ENCODE measurements at places on chromosomes 7 and 10.
A peak's percentile ranks its signal among the peaks of the same experiment; 100 is the strongest.

DNA sequence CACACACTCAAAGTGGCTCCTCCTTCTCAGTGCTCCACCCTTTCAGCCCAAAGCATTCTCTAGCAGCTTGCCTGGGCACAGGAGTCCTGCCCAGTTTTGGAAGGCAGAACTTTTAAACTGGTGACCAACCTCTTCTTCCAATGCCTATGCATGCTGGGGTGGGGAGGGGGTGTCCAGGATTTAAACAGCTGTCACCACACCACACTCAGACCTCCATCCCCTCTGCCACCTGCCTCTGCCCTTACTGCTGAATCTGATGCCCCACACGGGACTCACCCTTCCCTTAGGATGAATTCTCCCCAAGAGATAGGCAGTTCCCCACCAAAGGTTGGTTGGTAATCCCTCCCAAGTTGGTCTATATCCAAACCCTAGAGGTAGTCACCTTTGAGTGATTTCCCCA is 50.2 kb downstream of the FRMPD2 start:
- DNase-seq, result no peak

DNA sequence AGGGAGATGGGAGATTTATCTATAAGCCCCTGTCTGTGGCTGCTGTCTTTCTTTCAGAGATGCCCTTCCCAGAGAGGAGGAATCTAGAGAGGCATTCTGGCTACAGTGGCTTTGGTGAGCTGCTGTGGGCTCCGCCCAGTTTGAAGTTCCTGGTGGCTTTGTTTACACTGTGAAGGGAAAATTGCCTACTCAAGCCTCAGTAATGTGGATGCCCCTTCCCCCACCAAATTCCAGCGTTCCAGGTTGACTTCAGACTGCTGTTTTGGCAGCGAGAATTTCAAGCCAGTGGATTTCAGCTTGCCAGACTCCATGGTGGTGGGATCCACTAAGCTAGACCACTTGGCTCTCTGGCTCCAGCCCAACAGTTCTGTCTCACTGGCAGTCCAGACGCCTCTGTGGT is 951.6 kb downstream of the CCSER2 start:
- DNase-seq, result no peak

DNA sequence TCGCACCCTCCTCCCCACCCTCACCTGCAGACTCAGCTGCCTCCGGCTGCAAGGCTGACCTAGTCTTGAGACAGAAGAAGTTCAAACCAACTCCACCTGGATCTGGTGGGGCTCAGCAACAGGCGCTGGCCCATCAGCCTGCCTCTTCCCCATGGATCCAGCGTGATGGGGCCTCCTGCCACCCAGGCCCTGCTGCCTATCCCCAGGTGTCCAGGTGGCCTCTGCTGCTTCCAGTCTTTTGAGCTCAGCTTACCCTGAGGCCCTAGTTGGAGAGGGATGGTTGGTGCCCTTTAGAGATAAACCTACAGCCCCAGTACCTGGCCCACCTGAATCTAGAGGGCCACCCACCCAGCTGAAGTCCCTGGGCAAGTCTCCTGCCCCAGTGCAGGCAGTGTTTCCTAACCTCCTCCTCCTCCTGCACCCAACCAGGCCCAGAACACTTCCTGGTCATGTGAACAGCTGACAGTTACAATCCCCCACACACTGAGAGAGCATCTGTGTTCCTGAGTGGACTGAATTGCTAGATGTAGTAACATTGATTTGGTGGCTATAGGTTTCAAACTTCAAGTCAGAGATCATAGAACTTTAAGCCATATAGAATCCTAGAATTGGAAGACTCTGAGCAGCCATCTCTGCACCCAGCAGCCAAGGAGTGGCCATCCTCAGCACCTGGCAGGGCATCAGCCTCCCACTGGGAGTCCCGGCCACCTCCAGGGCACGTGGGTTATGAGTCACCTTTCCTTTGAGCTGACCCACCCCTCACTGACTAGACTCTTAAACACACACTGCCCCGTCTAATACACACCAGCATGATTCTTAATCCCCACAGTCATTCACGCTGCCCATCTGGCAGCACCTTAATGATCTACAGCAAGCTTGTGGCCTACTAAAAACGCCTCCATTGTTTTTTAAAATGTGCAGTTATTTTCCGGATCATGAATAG is 51.9 kb downstream of the ALOX5 start:
- DNase-seq, result peak; percentile 15

- peak; percentile 91 for DNase-seq
Observed at GRCh38 chr7:134693256-134693655, 46.6 kb downstream of the BPGM start.

GRCh38 chr7:135466442-135467206 is 43.3 kb downstream of the CNOT4 start:
- DNase-seq, result no peak

DNA sequence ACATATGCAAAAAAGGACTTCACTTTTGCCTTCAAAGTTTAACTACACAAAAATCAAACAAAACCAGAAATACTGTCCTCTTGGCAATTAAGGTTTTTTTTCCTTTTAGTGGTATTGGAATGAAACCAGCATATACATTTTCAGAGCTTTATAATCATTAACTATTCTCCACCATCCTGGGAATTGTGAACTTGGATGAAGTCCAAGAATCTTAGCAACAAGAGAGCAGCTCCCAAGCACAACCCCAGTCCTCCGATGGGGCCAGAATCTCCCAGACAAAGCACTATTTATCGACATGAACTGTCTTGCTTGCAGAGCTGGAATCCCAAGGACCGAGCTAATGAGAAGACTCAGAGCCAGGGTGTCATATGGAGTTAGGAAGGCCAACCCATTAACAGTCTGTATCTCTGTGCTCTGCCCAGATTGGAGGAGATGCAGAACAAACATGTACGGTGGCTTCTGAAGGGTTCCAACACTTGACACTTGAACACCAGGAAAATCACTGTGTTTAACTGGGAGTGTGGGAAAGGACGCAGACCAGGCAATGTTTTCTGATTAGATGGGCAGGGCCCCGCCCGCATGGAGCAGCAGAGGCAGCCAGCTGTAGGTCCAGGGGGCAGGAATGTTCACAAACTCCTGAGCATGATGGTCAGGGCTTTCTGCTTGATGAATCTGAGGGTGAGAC is 35.5 kb downstream of the PPP1R3C start:
- no peak for DNase-seq

DNA sequence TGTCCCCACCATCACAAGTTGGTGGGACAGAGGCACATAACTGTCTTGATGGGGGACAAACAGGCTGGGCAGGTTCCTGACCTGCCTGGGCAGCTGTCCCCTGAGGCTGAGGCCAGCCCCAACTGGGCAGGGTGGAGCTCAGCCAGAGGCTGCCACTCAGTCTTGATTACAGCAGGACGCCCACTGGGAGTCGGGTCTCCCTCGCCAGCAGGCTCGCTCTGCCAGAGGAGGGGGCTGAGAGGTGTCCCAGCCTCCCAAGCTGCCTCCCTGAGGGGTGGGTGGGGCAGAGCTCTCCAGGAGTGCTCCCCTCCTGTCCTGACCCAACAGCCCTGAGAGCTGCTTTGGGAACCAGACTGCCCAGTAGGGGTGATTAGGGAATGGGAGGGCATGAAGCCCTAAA is 1.8 kb upstream of the CAMK2G start:
- no peak for DNase-seq

DNA sequence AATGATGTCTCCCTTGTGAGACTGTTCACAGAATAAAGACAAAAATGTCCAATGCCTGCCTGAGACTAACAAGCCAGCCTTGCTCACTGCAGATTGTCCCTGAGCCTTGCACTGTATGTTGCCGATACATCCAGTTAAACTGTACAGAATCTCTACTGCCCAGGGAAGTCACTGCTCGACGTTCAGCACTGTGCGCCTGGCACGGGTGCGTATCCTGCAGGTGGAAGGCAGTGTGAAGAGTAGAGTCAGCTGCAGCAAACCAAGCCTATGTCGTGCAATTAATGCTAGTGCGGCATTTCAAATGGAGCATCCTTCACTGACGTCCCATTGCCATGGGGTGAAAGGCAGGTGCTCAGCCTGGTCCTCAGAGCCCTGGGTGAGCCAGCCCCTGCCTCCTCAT is 132.9 kb downstream of the TNS3 start:
- no peak for DNase-seq

DNA sequence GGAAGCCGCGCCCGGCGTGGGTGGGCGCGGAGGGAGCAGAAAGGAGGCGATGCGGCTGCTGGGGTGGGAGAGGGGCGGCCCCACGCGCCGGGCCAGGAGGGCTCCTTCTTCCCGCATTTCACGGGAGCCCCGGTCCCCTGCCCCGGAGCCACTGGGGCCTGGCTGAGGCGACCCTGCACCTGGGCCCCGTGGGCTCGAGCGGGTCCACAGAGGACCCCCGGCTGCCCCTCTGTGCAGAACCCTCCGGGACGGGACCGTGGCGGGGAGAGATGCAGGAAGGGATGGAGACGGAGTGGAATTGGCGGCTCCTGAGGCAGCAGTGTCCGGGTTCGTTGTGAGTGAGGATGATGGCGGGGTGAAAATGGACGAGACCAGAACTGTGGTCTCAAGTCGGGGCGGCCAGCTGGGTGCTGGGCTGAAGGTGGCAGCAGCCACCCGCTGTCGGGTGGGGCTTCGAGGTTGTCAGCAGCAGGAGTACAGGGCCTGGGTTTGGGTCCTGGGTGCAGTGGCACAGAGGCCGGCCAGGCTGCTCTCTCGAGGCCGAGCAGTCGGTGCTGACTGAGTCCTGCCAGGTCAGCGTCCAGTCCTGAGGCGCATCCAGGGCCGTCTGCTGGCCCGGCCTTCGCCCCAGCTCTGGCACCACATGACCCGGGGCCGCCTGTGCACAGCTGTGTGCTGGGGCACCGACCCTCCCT is 80.4 kb downstream of the VIPR2 start:
- no peak for DNase-seq

Data from AG20443 (cell line).